ENCODE measurements at places on chromosomes 3 and 15.

GRCh38 chr3:156687023-156687422 is 12.6 kb downstream of the TIPARP start:
- no peak for DNase-seq

DNA sequence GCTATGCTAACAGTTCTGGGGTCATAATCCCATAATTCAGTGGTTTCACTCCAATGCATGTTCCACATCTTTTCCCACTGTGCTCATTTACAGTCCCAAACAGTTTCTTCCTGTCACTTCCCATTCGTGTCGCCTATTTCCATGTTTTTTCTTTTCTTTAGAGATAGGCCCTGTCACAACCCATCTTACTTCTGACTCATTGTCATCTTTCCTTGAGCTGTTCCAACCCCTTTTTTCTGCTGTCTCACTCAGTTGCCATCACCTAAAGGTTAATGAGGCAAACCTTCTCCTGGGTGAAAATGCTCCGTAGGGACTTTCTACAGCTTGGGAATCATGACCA is 814.5 kb downstream of the VGLL3 start:
- no peak for DNase-seq

- no peak for DNase-seq
These were observed 58.4 kb downstream of the GAP43 start for GRCh38 chr3:115681736-115682135.

DNA sequence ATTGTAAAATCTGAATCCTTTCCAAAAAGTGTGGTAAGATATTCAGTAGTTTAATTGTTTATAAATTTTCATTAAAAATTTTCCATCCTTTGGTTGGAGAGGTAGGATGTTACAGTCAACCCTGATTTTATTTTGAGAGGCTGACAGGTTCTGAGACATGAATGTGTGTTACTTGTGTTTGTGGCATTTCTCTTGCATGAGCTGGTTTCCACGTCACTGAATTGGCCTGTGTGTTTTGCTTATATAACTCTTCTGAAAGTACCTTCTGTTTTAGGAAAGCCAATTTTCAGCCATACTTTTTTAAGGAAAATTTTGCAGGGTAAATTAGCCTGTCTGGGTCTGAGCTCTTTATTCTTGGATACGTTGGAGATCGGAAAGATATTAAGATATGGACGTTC is 30.7 kb downstream of the PXYLP1 start:
- DNase-seq, result no peak

DNA sequence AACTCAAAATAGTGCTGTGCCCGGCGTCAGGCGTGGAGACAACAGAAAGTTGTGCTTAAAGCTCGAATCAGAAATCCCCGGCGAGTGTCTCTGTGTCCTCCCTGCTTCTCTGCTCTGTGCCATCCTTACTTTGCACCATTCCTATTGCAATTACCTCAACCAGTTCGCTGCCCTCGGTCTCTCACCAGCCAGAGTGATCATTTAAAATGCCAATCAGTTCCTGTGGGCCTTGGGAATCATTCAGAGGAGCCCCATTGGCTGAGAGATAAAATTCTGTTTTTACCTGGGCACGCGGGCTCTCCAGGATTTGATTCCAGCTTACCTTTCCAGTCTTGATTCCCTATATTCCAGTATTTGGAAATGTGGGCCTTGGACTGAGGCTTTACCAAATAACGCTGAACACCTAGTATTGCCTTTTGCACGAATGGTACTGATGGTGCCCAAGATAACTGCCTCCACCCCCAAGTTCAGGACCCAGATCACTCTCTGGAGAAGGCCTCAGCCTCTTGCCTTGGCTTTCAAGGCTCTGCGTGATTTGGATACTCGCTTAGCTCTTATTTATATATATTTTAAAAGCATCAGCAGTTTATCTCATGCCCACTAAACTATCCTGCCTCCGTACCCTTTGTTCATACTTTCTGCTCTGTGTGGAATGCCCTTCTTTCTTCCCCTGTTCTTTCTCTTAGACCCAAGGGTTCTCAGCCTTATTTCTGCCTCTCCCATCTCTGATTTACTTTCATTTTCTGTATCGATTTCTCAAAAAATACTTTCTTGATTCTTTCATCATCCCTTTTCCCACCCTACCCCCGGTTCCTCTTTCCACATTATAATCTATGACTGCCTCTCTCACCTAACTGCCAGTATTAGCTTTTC is 863 bp downstream of the PSMA4 start:
- DNase-seq, result no peak
